CD4-positive, alpha-beta T cell (primary cell): ENCODE measurements at places on chromosomes 2 and 18.
A peak's percentile ranks its signal among the peaks of the same experiment; 100 is the strongest.

DNA sequence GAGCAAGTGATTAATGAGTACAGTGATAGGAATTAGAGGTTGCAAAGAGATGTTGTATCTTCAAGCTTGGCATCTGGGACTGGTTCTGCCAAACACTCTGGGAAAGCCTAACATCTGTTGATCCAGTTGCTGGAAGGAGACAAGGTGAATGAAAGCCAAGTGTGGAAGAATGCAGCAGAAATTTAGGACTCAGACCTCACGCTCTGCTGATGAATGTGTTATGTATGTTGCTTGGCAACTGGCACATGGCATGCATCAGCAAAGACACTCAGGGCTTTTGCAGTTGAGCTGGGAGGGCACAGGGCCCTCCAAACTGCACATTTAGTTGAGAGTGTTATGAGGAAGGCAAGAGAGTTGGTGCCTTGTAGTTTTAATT, 105.5 kb downstream of the COLEC12 start:
- no peak for DNase-seq

DNA sequence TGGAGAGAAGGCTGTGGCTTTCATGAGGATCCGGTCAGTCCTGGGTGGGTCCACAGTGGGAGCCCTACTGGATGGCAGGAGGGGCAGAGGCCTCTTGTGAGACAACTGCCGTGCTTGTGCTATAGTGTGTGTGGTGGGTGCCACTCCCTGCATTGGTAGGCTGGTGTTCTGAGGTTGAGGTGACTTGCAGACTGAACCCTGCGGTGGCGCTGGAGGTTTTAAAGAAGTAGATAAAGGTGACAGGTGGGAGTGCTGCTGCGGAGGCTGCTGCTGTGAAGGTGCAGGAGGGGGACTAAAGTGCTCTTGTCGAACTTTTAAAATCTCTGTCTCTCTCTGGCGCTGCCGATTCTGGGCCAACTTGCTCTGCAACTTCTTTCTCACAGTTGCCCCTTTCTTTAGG, 29.7 kb downstream of the INO80D start:
- DNase-seq, result no peak

DNA sequence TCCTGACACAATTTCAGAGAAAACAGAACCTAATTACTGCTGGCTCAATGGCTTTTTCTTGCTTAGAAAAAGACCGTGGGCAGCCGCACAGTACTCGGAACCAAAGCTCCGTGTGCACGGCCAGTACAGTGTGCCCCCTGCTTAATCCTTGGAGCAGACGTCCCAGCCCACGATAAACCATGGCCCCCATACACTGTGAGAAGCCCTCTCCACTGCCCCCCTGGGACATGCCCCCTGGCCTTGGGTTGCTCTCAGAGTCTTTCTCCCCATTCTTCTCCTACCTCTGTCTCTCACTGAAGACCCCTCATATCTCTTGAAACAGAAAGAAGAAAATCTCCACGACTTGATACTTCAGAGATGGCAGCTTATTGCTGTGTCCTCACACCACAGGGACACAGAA, 44.0 kb downstream of the CYP26B1 start:
- no peak for DNase-seq

- no peak for DNase-seq
Observed at GRCh38 chr2:229445019-229445418, 173.9 kb upstream of the PID1 start.

DNA sequence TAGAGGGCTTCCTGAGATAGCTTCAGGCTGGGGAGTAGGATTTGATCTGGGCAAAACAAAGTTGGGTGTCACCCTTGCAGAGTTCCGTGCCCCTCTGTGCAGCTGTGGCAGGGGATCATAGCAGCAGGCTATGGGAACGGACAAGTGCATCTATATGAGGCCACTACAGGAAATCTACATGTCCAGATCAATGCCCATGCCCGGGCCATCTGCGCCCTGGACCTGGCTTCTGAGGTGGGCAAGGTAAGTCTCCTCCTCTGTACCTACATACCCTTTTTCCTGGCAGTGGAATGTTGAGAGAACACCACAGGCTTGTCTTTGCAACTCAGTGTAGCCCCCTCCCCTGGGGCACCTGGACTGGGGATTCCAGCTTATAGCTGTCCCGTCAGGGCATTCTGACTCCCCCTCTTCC, 3.5 kb downstream of the WDR54 start:
- DNase-seq, result no peak

GRCh38 chr2:162022290-162022945, 51.6 kb downstream of the DPP4 start:
- no peak for DNase-seq

DNA sequence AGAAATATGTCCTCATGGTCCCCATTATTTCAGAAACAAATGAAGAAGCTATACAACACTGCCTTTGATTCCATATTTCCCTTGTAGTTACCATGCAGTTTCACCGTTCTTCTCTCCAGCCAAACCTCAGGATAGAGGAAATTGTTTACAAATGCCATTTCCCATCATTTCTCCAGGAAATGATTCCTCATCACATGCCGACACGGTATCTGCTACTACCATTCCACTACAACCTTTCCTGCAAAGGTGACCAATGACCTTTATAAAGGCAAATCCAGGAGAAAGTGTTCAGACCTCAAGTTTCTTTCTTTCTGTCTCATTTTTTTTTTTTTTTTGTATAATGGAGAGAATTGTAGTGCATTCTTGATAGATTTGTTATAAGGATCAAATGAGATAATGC, 460.8 kb upstream of the CDH20 start:
- DNase-seq, result no peak

DNA sequence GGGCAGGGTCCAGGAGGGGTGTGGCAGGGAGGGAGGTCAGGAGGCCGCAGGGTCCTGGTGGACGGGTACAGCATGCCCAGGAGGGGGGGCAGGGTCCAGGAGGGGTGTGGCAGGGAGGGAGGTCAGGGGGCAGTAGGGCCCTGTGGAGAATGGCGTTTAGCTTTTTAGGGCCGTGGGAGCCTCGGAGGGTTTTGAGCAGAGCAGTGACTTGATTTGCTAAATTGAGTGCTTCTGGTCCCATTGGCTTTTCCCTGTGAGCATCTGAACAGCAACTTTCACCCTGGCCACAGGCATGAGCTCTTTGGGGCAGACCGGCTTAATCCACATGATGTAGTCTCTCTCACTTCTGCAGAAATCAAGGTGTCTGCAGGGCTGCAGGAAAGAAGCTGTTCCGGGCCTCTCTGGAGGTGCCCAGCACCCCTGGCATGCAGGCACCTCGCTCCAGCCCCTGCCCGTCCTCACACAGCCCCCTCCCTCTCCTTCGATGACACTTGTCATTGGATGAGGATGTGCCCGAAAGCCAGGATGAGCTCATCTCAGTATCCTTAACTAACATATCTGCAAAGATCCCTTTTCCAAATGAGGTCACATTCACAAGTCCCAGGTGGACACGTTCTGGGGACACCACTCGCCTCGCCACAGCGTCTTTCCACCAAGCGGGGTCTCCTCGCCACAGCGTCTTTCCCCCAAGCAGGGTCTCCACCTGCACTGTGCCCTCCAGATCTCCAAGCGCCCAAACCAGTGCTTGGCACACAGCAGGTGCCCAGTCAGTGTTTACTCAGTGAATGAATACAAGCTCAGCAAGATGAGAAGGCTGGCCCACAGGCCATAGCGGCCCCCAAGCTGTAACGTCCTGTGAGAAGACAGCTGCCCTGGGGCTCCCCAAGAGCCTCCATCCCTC, 94.0 kb downstream of the NDUFA10 start:
- no peak for DNase-seq

DNA sequence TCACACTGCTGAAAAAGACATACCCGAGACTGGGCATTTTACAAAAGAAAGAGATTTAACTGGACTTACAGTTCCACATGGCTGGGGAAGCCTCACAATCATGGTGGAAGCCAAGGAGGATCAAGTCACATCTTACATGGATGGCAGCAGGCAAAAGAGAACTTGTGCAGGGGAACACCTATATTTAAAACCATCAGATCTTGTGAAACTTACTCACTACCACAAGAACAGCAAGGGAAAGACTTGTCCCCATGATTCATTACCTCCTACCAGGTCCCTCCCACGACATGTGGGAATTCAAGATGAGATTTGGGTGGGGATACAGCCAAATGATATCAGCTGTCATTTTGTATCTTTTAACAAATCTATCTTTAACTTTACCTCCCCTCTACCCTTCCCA, 251.1 kb upstream of the RASGRP3 start:
- no peak for DNase-seq

GRCh38 chr2:109457794-109458193, 156.0 kb downstream of the SEPTIN10 start:
- no peak for DNase-seq

GRCh38 chr18:78583739-78584458, 395.7 kb upstream of the SALL3 start:
- DNase-seq, result no peak

DNA sequence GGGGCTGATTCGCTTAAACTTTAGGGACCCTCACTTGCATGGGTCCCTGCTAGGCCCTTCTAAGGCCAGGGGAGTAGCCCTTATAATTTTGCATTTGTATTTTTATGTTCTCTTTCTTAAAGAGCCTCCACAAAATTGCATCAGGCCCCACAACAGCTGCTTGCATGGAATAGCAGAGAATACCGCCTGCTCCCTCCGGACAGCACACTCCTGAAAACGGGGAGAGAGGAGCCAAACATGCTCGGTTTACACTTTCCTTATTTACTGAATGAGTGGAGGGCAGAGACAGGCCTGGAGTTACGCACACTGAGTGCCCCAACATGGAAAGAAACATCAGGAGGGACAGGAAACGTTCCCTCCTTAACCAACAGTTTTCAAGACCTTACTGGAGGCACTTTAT, 132.2 kb downstream of the ANTXR1 start:
- no peak for DNase-seq

GRCh38 chr2:239608260-239608659, 207.4 kb upstream of the HDAC4 start:
- DNase-seq, result no peak

DNA sequence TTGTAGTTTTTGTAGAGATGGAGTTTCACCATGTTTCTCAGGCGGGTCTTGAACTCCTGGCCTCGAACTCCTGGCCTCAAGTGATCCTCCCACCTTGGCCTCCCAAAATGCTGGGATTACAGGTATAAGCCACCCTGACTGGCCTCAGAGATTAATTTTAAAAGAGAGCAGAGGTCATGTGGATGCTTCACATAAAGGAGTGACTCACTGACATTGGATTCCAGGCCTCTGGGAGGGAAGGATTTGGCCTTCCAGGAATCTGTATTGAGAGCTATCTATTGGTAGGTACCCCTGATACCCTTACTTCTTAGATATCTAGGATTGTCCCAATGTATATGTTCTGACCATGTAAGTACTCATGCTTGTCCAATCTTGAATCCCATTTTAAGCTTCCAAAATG, 138.4 kb downstream of the FAM161A start:
- no peak for DNase-seq

- DNase-seq, result no peak
Observed at GRCh38 chr2:165647409-165647808, 146.6 kb downstream of the GALNT3 start.

- no peak for DNase-seq
Observed at GRCh38 chr2:201150454-201151020, 32.4 kb upstream of the CASP10 start.

GRCh38 chr2:100412881-100413321, 4.6 kb downstream of the CHST10 start:
- no peak for DNase-seq

- no peak for DNase-seq
Observed at GRCh38 chr2:222993920-222994650, 57.9 kb upstream of the KCNE4 start.

GRCh38 chr2:8457092-8457481, 224.8 kb upstream of the ID2 start:
- DNase-seq, result no peak

GRCh38 chr2:147133286-147133908, 711.4 kb upstream of the ACVR2A start:
- no peak for DNase-seq

GRCh38 chr2:72037261-72037666, 110.4 kb downstream of the CYP26B1 start:
- DNase-seq, result no peak

- DNase-seq, result no peak
Observed at GRCh38 chr18:49865401-49865800, 52.1 kb upstream of the ACAA2 start.

DNA sequence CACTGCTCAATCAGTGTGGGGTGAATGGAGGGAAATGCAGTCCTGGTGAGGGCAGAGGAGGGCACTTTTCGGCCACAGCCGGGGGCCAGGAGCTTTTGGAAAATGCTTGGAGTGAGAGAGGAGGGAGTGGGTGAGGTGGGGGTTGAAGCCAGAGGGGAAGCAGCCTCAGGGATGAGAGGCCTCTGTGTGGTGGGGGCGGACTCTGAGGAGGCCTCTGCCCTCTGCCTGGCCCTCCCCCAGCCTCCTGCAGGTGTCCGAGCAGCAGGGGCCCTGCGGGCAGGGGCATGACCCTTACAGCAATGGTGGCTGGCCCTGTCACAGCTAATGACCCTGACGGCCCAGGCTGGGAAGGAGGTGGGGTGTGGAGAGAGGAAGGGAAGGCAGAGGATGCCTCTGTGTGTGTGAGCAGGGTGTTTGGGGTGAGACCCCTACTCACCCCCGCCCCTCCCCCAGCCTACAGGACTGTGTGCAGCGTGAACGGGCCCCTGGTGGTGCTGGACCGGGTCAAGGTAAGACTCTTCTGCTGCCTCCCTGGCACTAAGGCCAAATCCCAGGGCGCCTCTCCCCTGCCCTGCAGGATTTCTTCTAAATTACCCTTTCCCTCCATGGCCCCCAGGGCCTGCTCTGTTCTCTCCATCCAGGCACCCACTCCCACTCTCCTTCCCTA, 7.6 kb downstream of the ATP6V1B1 start:
- peak; percentile 28 for DNase-seq

DNA sequence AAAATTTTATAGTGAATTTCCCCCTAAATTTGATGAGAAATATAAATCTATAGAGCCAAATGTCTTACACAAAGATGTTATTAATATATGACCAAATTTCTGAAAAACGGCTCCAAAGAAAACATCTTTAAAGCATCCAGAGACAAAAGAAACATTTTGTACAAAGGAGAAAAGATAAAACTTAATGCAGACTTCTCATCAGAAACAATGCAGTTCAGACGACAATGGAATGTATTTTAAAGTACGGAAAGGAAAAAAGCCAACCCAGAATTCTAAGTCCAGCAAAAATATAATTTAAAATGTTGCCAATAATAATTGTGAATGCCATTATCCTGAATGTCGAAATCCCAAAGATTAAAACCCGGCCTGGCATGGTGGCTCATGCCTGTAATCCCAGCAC, 129.4 kb downstream of the MCFD2 start:
- no peak for DNase-seq

GRCh38 chr2:63104482-63104881, 53.9 kb downstream of the OTX1 start:
- no peak for DNase-seq

DNA sequence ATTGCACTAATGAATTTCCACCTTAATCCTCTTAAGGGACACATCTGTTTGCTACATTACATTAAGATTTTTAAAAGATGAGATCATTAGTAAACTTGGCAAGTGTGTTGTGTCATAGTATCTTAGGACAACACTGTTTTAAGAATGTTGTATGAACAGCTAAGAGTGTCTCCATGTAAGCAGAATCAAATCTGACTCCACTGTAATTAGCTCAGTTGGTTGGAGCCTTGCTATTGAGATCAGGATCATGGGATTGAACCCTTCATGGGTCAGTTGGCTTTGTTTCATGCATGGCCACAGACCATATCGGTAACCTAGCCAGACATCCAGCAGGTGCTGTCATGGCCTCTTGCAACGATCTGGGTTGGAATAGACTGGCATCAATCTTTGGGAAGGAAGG, 5.2 kb downstream of the FHOD3 start:
- DNase-seq, result no peak

- no peak for DNase-seq
Observed at GRCh38 chr2:53508667-53509066, 258.9 kb upstream of the CHAC2 start.

GRCh38 chr2:179715196-179715595, 146.2 kb downstream of the ZNF385B start:
- no peak for DNase-seq
